ENCODE measurements at places on chromosomes 2 and 18.
A peak's percentile ranks its signal among the peaks of the same experiment; 100 is the strongest.

DNA sequence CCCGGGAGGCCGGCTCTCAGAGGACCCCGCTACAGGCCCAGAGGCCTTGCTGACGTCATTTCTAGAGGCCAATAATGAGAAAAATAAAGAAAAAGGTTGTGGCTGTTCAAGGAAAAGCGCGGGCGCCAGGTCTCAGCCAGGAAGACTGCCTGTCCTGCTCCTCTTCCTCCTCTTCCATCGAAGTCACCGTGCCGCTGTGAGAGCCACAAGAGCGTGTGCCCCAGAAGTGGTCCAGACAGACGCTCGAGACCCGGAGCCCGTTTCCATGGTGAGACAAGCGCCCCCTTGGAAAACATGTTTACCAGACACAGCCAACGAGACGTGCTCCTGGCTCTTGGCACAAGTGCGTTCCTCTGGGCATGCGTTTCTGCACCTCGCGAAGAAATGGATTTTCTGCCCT is 210.5 kb downstream of the HDAC4 start:
- no peak overlapping the region for H3K4me3 ChIP-seq
- no peak for DNase-seq
- H3K4me1 ChIP-seq, result no peaks in the 10 kb centered on the region
- no peaks in the 10 kb centered on the region for H3K27me3 ChIP-seq
- H3K36me3 ChIP-seq, result peaks cover 32% of the 10 kb centered on the region

DNA sequence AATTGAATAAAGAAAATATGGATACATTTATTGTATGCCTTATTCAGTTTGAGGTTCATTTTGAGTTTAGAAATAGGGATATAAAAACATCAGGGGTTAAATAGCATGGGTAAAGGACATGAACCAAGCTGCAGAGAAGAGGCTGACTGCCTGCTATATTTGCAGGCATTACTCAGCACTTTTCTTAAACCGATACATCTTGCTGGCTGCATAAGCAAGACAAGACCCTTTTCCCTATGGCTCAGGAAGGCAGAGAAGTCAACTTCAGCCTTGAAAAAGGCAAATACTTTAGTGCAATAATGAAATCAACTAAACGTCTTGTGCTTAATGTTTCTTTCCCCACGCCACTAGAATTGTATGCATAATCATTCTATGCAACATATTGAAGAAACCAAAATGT is 36.4 kb downstream of the SCN1A start:
- H3K27me3 ChIP-seq, result no peaks in the 10 kb centered on the region
- no peaks in the 10 kb centered on the region for H3K4me1 ChIP-seq
- DNase-seq, result no peak
- H3K27ac ChIP-seq, result no peak overlapping the region

- peaks cover 12% of the 10 kb centered on the region for H3K4me1 ChIP-seq
- H3K27ac ChIP-seq, result no peak overlapping the region
- H3K4me3 ChIP-seq, result no peak overlapping the region
- peaks cover 6% of the 10 kb centered on the region for H3K27me3 ChIP-seq
Observed at GRCh38 chr2:156380117-156380645, 47.7 kb upstream of the NR4A2 start.

DNA sequence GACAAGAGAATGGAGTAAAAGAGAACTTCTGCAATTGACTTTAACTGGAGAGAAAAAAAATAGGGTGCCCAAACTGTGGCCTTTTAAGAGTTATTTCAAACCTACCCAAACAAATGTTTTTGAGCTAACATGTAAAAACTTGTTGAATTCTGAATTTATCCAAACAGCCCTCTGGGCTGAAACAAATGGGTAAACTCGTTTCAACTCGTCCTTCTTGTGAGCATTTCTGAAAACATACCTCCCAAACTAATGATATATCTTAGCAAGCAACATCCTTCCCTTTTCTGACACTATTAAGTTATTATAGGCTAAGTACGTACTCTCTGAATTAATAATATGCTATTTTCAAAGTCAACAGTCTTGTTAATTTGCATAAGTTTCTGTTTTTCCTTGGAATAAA is 793.0 kb upstream of the ACVR2A start:
- no peak overlapping the region for H3K27ac ChIP-seq
- H3K27me3 ChIP-seq, result no peaks in the 10 kb centered on the region
- H3K4me3 ChIP-seq, result no peak overlapping the region

- DNase-seq, result no peak
- no peaks in the 10 kb centered on the region for H3K4me1 ChIP-seq
- H3K27ac ChIP-seq, result no peak overlapping the region
- H3K4me3 ChIP-seq, result no peak overlapping the region
- peaks cover 5% of the 10 kb centered on the region for H3K27me3 ChIP-seq
Observed at GRCh38 chr2:32824070-32824809, 122.5 kb upstream of the LTBP1 start.

GRCh38 chr2:68994864-68995263 is 18.1 kb upstream of the ANTXR1 start:
- no peaks in the 10 kb centered on the region for H3K36me3 ChIP-seq
- no peak overlapping the region for H3K27ac ChIP-seq
- peaks cover 57% of the 10 kb centered on the region for H3K27me3 ChIP-seq
- no peak overlapping the region for H3K4me3 ChIP-seq
- H3K4me1 ChIP-seq, result no peaks in the 10 kb centered on the region

GRCh38 chr2:217853301-217853881 is 149.4 kb downstream of the TNS1 start:
- no peak overlapping the region for H3K27ac ChIP-seq
- no peaks in the 10 kb centered on the region for H3K36me3 ChIP-seq
- H3K27me3 ChIP-seq, result no peaks in the 10 kb centered on the region
- DNase-seq, result no peak
- H3K4me3 ChIP-seq, result no peak overlapping the region

- H3K4me3 ChIP-seq, result no peak overlapping the region
- no peaks in the 10 kb centered on the region for H3K4me1 ChIP-seq
- peak; percentile 8 for DNase-seq
Observed at GRCh38 chr2:239874636-239875356, 150.3 kb downstream of the NDUFA10 start.

GRCh38 chr2:240913810-240914644 is 7.9 kb downstream of the CROCC2 start:
- H3K4me3 ChIP-seq, result no peak overlapping the region
- peak; percentile 64 for DNase-seq
- no peak overlapping the region for H3K27ac ChIP-seq
- H3K36me3 ChIP-seq, result no peaks in the 10 kb centered on the region
- no peaks in the 10 kb centered on the region for H3K4me1 ChIP-seq

- no peaks in the 10 kb centered on the region for H3K36me3 ChIP-seq
- H3K27me3 ChIP-seq, result no peaks in the 10 kb centered on the region
- H3K27ac ChIP-seq, result no peak overlapping the region
- H3K4me1 ChIP-seq, result no peaks in the 10 kb centered on the region
Observed at GRCh38 chr2:103410221-103410620, 648.4 kb downstream of the TMEM182 start.

GRCh38 chr2:37500031-37500430 is 155.6 kb downstream of the QPCT start:
- peaks cover 4% of the 10 kb centered on the region for H3K4me1 ChIP-seq
- no peak overlapping the region for H3K27ac ChIP-seq
- peaks cover 7% of the 10 kb centered on the region for H3K27me3 ChIP-seq
- peaks cover 1% of the 10 kb centered on the region for H3K36me3 ChIP-seq
- H3K4me3 ChIP-seq, result no peak overlapping the region
- DNase-seq, result no peak

- no peak for DNase-seq
- no peaks in the 10 kb centered on the region for H3K36me3 ChIP-seq
- H3K4me1 ChIP-seq, result no peaks in the 10 kb centered on the region
- no peak overlapping the region for H3K27ac ChIP-seq
Observed at GRCh38 chr18:49970319-49970718, 157.0 kb upstream of the ACAA2 start.

DNA sequence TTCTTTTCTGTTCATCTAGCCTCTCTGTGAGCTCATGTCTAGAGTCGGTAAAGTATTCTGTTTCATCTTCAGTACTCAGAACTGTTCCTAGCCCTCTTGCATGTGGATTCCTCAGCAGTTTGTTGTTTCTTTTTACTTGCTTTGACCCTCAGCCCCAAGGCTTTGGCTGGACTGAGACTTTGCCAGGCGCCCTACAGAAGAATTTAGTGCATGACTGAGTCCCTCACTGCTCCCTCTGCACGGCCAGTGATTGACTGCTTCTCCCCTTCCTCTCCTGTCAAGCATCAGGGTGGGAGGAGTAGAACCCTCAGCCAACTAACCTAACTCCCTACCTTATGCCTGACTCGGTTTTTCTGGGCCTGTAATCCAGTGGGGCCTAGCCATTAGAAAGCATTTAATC is 109.8 kb downstream of the ESCO1 start:
- no peak for DNase-seq
- H3K4me1 ChIP-seq, result no peaks in the 10 kb centered on the region
- H3K4me3 ChIP-seq, result no peak overlapping the region
- no peak overlapping the region for H3K27ac ChIP-seq

DNA sequence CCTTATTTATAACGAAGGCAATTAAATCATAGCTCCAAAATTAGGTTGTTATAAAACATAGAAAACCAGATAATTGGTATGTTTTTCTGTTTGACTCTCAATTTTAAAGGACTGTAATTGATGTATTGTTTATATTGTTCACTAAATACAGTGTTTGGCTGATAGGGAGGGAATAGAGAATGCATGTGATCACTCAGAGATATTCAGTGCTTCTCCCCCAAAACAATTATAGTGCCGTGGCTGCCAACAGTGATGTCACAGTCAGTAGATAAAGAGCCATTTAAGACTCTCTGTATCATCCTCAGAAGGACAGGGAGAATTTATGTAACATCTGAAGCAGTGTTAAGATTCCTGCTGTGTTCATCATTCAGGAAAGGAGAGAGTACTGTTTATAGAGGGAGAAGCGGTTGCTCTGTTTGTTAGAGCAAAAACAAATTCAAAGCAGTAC is 69.6 kb downstream of the PHLPP1 start:
- no peaks in the 10 kb centered on the region for H3K27me3 ChIP-seq
- H3K36me3 ChIP-seq, result peaks cover 6% of the 10 kb centered on the region
- peaks cover 47% of the 10 kb centered on the region for H3K4me1 ChIP-seq
- H3K27ac ChIP-seq, result peak overlapping the region; percentile 85
- DNase-seq, result no peak

- peaks cover 10% of the 10 kb centered on the region for H3K4me1 ChIP-seq
- H3K4me3 ChIP-seq, result no peak overlapping the region
- no peaks in the 10 kb centered on the region for H3K36me3 ChIP-seq
- H3K27ac ChIP-seq, result no peak overlapping the region
- DNase-seq, result no peak
Observed at GRCh38 chr2:99822474-99823207, 319.7 kb downstream of the AFF3 start.

- H3K27ac ChIP-seq, result no peak overlapping the region
- H3K4me1 ChIP-seq, result no peaks in the 10 kb centered on the region
- no peaks in the 10 kb centered on the region for H3K36me3 ChIP-seq
- no peak overlapping the region for H3K4me3 ChIP-seq
Observed at GRCh38 chr2:160039166-160039903, 23.1 kb downstream of the PLA2R1 start.

GRCh38 chr2:167890739-167891138 is 356.7 kb downstream of the STK39 start:
- H3K4me3 ChIP-seq, result no peak overlapping the region
- H3K27ac ChIP-seq, result no peak overlapping the region
- H3K27me3 ChIP-seq, result peaks cover 9% of the 10 kb centered on the region
- no peaks in the 10 kb centered on the region for H3K4me1 ChIP-seq
- no peak for DNase-seq

- H3K36me3 ChIP-seq, result peaks cover 5% of the 10 kb centered on the region
- no peaks in the 10 kb centered on the region for H3K27me3 ChIP-seq
- no peak for DNase-seq
- no peaks in the 10 kb centered on the region for H3K4me1 ChIP-seq
- H3K27ac ChIP-seq, result no peak overlapping the region
Observed at GRCh38 chr2:29053223-29053622, 21.1 kb downstream of the PCARE start.

- H3K36me3 ChIP-seq, result peaks cover 14% of the 10 kb centered on the region
- no peak for DNase-seq
- H3K4me3 ChIP-seq, result peak overlapping the region; percentile 76
- peaks cover 34% of the 10 kb centered on the region for H3K4me1 ChIP-seq
- H3K27ac ChIP-seq, result no peak overlapping the region
Observed at GRCh38 chr2:200308546-200309295, 2.2 kb downstream of the SPATS2L start.

- peaks cover 64% of the 10 kb centered on the region for H3K4me1 ChIP-seq
- DNase-seq, result no peak
- peak overlapping the region; percentile 89 for H3K4me3 ChIP-seq
- peaks cover 22% of the 10 kb centered on the region for H3K36me3 ChIP-seq
Observed at GRCh38 chr2:74835831-74836674, 2.1 kb downstream of the HK2 start.

GRCh38 chr2:73232403-73233153 is 461 bp downstream of the PRADC1 start:
- no peaks in the 10 kb centered on the region for H3K27me3 ChIP-seq
- H3K36me3 ChIP-seq, result peaks cover 8% of the 10 kb centered on the region
- peak overlapping the region; percentile 89 for H3K27ac ChIP-seq
- peaks cover 30% of the 10 kb centered on the region for H3K4me1 ChIP-seq
- peak overlapping the region; percentile 88 for H3K4me3 ChIP-seq

GRCh38 chr18:70653671-70654070 is 364.8 kb downstream of the SOCS6 start:
- H3K36me3 ChIP-seq, result no peaks in the 10 kb centered on the region
- H3K4me1 ChIP-seq, result peaks cover 2% of the 10 kb centered on the region
- no peak overlapping the region for H3K4me3 ChIP-seq
- H3K27me3 ChIP-seq, result no peaks in the 10 kb centered on the region

DNA sequence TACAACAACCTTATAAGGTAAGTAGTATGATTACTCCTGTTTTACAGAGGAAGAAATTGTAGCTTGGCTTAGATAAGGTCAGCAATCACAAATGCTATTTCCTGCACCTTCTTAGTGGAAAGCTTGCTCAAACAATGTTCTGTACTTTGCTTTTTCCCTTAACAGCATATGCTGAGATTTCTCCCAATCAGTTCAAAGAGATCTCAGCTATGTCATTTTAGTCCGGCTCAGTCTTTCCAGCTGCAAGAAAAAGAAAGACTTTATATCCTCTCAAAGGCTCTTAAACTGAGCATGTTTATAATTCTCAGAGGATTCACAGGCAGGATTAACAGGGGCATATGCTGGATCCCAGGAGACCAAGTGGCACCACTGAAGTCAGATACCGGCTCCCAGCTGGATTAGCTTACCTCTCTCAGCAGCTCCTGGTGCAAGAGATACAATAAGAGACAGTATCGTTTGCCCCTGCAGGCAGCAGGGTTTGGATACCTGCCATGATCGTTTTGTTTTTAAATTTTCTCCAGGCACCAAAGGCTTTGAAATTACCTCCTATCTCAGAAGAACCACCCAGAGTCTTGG is 29.5 kb downstream of the KIAA2012 start:
- no peaks in the 10 kb centered on the region for H3K36me3 ChIP-seq
- H3K4me1 ChIP-seq, result no peaks in the 10 kb centered on the region
- H3K4me3 ChIP-seq, result no peak overlapping the region

- H3K4me3 ChIP-seq, result no peak overlapping the region
- DNase-seq, result no peak
- no peak overlapping the region for H3K27ac ChIP-seq
- peaks cover 16% of the 10 kb centered on the region for H3K36me3 ChIP-seq
- H3K27me3 ChIP-seq, result no peaks in the 10 kb centered on the region
- peaks cover 30% of the 10 kb centered on the region for H3K4me1 ChIP-seq
Observed at GRCh38 chr2:112790305-112790704, 6.0 kb upstream of the IL1A start.

DNA sequence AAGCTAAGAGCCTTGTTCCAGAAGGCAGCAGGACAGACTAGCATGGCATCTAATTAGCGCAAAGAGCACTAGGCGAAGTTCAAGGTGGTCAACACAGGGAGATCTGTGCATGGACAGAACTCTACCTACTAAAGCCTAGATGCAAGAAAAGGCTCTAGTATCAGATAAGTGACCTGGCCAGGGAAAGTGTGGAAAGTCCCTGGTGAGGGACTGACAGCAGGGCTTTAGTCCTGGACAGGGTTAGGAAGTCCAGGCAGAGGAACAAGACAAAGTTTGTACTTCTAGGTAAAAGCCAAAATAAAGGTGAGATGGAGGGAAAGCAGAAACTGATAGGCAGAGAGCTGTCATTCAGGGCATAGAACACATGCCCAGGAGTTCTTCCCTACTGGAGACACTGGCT is 45.0 kb upstream of the PCBP1 start:
- H3K4me1 ChIP-seq, result peaks cover 71% of the 10 kb centered on the region
- no peak overlapping the region for H3K4me3 ChIP-seq
- no peak for DNase-seq
- H3K27ac ChIP-seq, result peak overlapping the region; percentile 98
